Activated naive CD4-positive, alpha-beta T cell treated with anti-CD3 and anti-CD28 coated beads, Interleukin-2, amount 50 U/mL, for 16 hours (primary cell): ENCODE measurements at places on chromosomes 5 and 9.
A peak's percentile ranks its signal among the peaks of the same experiment; 100 is the strongest.

DNA sequence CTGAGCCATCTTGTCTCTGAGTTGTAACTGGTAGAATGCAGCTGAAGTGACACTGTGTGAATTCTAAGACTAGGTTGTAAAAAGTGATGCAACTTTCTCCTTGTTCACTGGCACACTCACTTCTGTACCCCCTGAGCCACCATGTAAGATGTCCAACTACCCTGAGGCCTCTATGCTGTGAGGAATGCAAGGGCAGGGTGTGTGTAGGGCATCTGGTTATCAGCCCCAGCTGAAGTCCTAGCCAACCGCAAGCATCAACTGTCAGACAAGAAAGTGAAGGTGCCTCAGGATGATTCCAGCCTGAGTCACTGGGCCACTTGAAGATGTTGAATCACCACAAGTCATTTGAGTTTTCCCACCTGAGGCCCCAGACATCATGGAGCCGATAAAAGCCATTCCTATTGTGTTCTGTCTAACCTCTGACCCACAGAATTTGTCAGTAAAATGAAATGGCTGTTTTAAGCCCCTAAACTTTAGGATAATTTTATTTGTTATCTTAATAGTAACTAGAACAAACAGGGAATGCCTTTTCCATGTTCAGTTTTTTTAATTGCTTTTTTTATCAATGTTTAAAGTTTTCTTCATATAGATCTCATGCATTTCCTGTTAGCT lies 18.7 kb upstream of the RHOBTB3 start:
- peak; percentile 30 for DNase-seq

GRCh38 chr5:168214071-168214470 lies 77.4 kb upstream of the WWC1 start:
- DNase-seq: no peak

GRCh38 chr5:14415698-14416074 lies 165.9 kb upstream of the OTULINL start:
- DNase-seq: no peak

GRCh38 chr5:153619771-153620170 lies 129.3 kb downstream of the GRIA1 start:
- DNase-seq: no peak

DNA sequence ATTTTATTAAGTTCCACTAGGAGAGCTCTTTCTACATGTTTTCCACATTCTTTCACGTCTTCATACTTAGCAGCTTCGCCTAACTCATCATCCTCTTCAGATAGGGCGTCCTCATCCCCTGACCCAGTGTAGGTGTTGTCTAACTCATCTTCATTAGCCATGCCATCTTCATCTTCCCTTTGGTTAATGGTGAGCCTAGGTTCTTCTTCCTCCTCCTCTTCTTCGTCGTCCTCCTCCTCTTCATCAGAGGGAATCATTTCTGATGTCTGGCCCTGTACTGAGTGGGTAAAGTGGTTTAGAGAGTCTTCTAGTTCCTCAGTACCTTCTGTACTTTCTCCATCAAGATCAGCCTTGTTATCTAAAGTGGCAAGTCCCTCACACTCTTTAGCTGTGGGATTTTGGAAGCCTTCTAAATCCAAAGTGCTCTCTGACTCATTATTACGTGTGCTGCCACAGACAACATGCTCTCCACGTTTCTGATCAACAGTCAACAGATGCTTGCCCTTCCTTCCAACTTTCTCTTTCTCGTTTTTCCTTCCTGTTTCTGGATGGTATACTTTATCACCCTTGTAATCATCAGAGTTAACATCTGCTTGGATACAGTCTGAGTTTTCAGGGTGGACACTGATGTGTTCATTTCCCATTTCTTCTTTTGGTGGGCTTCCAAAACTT lies 31.1 kb downstream of the TUT7 start:
- no peak for DNase-seq

DNA sequence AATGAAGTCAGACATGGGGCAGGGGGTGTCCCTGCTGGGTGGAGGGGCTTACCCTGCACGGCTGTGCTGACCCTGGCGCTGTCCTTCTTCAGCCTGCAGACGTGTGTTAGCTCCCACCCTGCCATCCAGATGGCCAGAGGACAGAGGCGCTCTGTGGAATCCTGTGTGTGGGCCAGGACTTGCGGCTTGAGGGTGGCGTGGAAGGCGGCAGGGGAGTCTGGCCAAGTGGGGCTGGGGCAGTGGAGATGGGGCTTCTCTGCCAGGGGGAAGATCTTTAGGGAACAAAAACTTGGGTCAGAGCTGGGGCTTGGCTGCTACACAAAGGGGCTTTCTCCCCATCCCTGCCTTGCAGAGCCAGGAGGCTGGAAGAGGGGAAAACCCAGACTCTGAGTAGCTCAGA lies 46.5 kb upstream of the SYNPO start:
- no peak for DNase-seq

DNA sequence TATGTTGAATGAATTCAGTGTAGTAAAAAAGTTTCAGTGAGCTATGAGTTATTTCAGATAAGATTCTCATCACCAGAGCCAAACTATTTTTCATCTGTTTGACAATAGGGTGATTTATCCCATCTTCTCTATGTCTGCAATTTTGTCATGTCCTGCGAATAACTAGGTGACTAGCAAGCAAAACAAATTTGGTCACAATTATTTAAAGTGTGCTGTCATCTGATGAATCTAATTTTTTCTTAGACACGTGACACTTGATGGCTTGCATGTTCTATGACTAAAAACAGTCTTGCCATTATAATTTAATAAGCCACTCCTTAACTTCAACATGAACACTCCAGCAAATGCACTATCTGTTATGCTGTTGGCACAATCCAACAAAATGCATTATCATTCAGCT lies 35.0 kb downstream of the FEM1C start:
- DNase-seq: no peak

GRCh38 chr9:35350827-35351549 lies 138.9 kb upstream of the RUSC2 start:
- no peak for DNase-seq

- no peak for DNase-seq
Measured at GRCh38 chr5:124438903-124439281, 307.5 kb downstream of the ZNF608 start.

DNA sequence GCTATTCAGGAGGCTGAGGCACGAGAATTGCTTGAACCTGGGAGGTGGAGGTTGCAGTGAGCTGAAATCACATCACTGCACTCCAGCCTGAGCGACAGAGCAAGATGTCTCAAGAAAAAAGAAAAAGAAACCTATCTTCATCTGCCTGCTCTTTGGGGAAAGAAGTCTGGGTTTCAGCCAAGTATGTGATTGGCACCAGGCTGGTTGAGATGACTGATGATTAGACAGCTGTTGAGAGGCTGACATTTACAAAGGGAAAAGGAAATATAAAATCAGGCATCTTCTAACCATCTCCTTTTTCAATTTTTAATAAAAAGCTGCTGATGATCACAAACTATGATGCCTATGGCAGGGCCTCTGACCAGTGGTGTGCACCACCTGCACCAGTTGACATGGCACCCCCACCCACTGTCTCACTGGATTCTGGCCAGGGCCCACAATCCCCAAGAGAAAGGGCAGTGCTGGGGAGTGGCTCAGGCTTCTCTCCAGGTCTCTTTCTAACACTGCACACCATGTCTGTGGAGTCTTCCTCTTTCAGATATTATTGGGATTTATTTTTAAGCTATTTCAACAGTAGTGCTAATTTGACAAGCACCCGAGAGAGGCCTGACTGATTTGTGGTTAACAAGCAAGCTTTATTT lies 17.2 kb upstream of the C5orf15 start:
- DNase-seq: no peak

GRCh38 chr9:131049829-131050715 lies 41.1 kb downstream of the LAMC3 start:
- DNase-seq: no peak

DNA sequence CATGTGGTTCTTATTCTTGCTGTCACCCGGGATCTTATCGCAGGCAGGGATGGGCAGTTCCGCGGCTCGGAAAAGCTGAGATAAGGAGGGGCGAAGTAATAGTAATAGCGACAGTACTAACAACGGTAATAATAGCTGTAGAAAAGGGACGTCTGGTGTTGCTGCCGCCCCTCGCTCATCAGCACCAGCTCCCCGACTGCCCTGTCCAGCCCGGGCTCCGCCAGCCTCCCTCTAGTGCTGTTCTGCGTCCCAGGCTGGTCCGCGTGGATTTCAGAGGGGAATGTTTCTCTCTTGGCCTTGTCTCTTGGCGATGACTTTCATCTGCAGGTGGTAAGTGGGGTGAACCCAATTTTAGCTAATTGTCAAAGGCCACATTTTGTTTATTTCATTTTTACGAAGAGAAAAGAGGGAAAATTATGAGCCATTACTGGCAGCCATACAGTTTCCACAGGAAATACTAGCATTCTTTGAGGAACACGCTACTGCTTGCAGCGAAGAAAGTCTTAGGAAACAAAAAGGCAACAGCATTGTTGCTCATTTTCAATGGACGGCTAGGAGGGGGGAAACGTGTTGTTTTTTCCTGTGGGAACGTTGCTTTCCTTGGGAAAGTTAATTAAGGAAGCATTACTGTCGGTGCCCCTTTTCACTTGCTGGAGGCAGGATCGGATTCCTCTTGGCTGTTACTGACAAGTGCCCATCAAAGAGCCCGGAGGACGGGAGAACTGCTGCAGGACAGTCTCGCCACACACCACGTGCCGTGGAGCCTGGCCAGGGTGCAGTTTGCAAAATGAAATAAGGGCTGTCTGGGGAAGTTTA lies 762 bp downstream of the SNCAIP start:
- no peak for DNase-seq

DNA sequence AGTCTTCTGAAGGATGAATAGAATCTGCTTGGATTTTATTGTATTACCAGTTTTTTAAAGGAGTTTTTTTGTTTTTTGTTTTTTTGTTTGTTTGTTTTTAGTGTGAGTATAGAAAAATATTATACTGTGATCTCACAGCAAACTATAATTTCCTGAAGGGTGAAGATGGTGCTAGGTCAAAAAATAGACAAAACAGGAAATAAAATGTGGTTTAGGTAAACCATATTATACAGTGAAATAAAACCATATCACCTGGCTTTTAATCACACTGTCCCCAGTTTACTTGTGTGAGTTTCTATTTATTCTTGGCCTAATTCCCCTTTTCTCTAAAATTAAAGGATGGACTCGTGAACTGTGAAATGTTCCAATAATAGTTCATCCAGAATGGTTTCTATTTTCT lies 841.3 kb upstream of the CTNND2 start:
- DNase-seq: no peak

DNA sequence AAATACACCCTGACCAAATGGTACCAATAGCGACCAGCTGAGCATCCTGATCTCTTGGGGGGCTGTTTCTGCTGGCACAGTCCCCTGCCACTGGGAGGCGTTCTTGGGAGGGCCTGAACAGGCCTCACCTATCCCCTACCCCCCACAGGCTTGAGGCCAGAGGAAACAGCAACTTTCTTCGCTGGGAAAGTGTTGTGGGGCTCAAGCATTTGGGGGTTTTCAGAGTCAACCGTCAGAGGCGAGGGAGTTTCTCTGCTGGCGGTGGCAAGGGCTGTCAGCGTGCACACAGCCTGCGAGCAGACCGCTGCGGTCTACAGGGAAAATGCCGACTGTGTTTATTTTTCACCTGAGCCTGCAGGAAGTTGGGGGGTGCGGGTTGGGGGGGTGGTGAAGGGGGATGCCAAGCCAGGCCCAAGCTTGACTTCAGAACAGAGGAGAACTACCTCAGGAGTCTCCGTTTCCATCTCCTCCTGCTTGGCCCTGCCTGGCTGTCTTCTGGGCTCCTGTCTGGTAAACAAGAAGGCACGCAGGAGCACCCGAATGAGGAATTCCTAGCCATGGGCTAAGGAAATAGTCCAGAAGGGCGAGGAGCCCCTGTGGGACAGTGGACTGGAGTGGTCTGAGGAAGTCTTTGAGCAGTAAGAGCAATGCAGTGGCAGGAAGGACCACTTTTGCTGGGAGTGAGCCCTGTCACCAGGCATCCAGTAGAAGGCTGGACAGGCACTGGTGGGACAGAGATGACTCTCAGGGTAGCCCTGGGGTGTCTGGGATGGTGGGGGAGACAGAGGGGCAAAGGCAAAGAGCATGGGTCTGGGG lies 18.1 kb downstream of the TCF7 start:
- DNase-seq: peak; percentile 67

DNA sequence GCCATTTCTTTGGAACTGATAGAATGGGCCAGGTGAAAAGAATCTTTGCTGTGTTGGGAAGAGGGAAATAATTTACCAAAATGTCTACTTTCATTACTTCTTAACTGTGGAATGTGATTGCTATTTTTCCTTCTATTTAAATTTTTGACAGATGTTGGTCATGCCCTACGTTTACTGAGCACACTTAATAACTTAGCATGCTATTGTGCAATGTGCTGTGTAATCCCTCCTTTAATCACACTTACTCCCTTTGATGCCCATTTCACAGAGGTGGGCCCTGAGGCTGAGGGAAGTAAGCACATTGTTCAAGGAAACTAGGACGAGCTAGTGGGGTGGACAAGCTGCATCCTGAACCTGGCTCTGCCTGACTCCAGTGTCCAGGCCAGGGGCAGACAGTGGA lies 47.8 kb upstream of the INSYN2B start:
- no peak for DNase-seq

DNA sequence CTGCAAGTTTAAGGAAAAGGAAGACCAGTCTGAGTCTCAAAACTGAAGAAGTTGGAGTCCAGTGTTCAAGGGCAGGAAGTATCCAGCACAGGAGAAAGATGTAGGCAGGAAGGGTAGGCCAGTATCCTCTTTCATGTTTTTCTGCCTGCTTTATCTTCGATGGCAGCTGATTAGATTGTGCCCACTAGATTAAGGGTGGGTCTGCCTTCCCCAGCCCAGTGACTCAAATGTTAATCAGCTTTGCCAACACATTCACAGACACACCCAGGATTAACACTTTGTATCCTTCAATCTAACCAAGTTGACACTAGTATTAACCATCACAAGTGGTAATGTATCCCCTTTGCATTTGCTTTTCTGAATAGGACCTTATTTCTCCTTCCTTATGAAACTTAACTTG lies 535.9 kb upstream of the FTMT start:
- no peak for DNase-seq

GRCh38 chr5:34684281-34684979 lies 28.3 kb downstream of the RAI14 start:
- DNase-seq: no peak
